ENCODE measurements at places on chromosomes 3 and 15. TPM values are rescaled to one million over a fixed set of nuclear protein-coding genes. Genes with fewer than 3 reads are reported as not detected.

GRCh38 chr3:178297740-178298139, 238.5 kb upstream of the KCNMB2 start:
- no peak for DNase-seq

The CISH gene
- 2.3 TPM for total RNA-seq

DNA sequence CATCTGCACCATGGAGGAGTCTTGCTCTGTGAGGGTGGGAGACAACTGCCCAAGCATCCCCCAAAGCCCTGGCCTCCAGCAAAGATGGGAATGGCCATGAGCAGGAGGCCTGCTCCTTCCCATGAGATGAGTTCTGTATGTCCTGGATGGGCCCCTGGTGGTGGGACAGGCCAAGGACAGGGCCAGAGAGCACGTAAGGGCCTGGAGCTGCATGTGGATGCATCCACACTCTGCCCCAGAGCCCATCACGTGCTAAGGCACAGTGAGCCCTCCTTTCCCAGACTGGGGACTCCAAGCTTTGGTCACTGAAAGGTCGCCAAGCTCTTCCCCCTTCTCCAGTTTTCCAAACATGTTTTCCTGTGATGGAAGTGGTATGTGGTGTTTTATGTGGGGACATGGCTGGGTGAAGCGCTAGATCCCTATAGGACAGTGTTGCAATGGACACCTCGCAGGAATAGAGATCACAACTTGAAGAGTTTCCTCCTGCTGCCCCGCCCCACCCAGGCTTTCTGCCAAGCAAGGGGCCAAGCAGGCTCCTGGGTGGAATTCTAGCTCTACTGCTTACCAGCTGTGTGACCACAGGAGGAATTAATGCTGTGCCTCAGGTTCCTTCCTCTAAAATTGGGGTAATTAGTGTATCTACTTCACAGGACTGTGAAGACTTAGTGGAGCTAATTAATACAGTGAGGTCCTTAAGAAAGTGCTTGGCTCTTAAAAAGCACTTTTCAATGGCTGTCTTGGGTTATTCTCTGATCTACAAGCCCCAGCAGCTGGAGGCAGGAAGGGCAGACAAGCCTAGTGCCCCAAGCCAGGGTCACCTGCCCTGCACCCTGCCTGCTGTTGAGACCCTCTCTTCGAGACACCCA, 106.4 kb upstream of the RPL32 start:
- peak; percentile 74 for DNase-seq

DNA sequence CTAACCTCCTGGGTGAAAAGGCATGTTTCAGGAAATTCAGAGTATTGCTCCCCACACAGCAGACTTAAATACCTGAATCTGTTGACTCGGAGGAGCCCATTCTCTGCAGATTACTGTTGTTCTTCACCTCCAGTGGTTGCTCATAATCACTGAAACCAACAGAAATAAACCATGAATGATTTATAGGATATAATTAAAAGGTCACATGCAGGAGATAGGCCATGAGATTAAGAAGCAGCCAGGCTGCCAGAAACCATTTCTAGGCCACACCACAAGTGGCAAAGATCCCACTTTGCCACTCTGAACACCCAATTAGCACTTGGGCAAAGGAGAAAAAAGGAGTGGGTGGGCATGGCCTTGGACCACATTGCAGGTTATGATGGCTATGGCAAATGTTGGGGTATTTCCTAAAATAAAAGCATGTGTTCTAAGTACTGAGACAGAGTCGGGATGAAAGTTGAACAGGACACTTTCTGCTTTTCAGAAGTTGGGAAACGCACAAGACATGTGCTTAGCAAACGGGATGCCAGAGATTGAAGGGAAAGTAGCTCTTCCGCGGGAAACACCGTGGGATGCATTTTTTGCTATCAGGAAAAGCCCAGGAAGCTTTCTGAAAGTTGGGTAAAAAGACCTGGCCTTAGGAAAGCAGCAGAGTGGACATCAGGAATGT, 1.5 kb downstream of the CDC25A start:
- DNase-seq, result no peak

The RPL14 gene
- total RNA-seq, result 442 TPM

DNA sequence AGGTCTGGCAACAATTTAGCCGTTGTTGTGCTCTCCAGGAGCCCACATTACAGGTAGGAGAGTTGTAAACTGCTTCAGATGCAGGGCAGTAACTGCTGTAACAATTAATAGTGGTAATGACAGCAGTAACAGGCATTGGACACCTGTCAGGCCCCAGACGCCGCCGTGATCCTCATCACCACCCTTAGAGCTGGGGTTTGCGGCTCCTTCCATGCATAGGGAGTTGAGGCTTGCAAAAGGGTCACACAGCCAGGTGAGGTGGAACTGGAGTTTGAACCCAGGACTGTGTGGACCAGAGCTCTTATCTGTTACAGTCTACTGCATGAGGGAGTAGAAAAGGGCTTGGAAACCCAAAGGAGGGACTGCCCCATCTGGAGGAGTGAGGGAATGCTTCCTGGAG, 26.8 kb upstream of the NR2C2 start:
- no peak for DNase-seq

- DNase-seq, result no peak
Observed at GRCh38 chr3:114466816-114467215, 173.0 kb downstream of the TIGIT start.

GRCh38 chr3:105764378-105765307, 104.2 kb downstream of the CBLB start:
- DNase-seq, result no peak

The ADPGK gene
- 48.3 TPM for total RNA-seq

The C2CD4A gene
- total RNA-seq, result not detected

The TGM5 gene
- total RNA-seq, result not detected

The ANKRD34C gene
- total RNA-seq, result not detected

DNA sequence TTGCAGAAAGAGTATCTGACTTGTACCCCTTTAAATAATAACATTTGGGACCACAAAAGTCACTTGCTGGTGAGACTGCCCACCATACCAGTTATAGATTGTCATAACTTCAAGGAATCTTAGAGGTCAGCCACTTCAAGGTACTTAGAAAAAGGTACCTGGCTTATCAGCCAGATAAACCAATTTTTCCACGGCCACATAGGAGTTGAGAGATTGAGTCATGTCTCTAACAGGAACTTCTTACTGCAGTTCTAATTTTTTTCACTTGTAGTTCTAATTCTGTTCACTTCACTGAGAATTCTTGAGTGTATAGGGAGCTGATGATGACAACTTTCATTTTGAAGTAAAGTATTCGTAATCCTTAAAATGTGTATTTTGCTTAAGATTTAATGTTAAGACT, 317.1 kb upstream of the CBLB start:
- no peak for DNase-seq

The UNC13C gene
- total RNA-seq, result 0.04 TPM

The PIERCE2 gene
- 2.1 TPM for total RNA-seq

The TCF12 gene
- 88.9 TPM for total RNA-seq

DNA sequence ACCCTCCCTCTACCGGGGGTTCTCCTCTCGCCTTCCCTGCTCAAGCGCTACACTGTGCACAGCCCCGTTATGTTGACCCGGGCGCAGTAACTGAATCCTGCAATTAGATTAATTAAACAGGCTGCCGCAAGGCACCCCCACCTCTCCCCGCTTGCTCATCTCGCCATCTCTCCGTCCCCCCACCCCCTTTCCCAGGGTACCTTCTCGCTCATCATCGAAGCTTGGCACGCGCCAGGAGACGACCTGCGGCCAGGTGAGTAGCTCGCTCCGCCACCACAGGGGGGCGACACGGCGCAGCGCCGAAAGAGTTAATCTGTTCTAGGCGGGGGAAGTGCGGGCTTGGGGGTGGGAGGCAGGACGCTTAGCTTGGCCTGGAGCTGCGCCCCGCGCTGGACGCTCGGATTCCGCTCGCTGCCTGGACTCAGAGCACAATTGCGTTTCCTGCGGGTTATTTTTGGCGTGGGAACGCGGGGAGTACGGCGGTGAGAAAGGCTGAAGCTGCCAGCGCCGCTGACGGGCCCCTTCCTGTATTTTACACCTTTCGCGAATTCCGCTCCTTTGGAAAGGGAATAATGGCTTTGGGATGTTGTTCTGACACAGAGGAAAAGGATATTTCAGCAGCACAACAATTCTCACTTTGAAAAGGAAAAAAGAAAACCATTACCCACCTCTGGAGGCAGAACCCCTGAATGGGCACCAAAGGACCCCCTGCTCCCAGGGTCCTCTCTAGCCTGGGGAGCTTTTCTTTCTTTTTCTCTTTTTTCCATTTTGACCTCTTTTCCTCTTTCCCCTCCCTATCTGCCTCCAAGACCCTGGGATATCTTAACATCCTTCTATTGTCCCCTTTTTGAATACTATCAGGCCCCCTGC, 1.5 kb downstream of the DLL4 start:
- DNase-seq, result no peak

DNA sequence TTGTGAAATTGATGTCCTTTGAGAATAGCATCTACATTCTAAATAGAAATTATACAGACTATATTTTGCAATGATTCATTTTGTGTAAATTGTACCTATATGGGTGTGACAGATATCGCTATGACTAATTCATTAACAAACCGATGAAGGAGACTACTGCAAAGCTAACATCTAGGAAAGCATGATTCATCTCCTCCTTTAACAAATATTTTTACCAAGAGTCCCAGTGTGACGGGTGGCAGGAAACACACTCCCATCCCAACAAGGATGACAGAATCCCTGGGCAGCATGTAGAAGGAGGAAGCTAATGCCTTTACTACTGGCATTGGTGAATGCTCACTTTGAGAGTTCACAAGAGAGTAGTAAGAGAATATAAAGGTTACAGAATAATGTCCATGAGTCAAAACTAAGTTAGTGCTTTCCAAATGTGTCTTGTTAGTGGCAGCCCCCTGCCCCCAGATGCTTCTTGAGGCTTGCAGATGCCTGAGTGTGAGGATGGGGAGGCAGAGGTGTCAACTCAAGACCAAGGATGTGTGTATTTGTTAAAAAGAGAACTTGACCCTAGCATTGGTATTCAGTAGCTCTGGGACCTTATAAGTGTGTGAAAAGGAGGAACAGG, 180.6 kb downstream of the FMN1 start:
- no peak for DNase-seq

GRCh38 chr3:64915778-64916177, 228.0 kb upstream of the ADAMTS9 start:
- no peak for DNase-seq

The HTR3D gene
- total RNA-seq, result not detected

GRCh38 chr3:144708437-144708836, 736.8 kb downstream of the DIPK2A start:
- DNase-seq, result no peak

DNA sequence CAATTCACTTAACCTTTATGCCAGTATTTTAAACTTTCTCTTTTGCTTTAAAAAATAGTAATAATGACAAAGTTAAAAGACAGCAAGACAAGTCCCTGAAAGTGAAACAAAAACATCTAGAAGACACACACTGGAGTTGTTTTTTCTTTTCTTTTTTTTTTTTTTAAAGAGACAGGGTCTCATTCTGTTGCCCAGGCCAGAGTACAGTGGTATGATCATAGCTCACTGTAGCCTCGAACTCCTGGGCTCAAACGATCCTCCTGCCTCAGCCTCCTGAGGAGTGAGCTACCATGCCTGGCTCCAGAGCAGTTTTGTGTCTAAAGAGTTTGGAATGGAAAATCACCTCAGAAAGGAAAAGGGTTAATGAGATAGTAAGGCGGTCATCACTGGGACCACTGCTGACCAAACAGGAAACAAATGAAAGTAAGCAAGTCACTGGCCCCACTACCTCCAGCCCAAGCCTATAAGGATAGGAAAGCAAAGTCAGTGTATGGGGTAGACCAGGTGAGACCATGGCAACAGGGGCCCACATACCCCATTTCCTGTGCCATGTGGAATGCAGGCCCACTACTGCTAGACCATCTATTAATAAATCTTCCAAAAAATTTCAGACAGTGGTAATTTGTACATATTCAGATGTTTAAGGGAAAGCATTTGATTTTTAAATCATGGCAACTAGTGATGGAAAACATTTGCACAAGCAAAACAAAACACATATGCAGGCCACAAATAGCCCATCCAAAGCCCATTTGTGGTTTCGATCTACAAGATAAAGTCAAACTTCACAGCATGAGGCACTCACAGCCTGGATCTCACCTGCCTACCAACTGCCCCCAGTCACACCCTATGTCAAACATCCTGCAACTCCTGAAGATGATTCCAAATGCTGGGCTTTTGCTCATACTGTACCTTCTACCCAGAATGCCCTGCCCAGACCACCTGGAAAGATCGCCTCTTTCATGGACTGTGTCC, 62.6 kb downstream of the OSBPL10 start:
- no peak for DNase-seq

GRCh38 chr3:69934398-69934797, 65.1 kb upstream of the SAMMSON start:
- DNase-seq, result no peak

The PDHB gene
- total RNA-seq, result 84.2 TPM

GRCh38 chr3:193711964-193712598, 119.1 kb downstream of the OPA1 start:
- no peak for DNase-seq

DNA sequence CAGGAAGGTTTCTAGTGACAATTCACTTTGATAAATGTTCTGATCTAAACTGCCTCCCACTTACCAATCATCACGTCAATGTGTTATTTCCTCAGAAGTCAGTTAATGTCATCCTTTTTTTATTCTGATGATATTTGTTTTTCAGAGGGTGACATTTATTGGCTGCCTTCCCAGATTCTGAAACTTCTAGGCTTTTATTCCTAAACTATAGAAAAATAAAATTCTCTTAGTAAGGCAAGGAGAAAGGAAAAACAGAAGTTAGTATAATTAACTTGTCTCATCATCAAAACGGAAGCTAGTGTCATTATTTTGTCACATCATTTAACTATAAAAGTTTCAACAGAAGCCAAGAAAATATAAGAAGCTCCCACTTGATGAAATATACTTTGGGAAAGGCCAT, 100.0 kb upstream of the C3orf80 start:
- DNase-seq, result no peak

DNA sequence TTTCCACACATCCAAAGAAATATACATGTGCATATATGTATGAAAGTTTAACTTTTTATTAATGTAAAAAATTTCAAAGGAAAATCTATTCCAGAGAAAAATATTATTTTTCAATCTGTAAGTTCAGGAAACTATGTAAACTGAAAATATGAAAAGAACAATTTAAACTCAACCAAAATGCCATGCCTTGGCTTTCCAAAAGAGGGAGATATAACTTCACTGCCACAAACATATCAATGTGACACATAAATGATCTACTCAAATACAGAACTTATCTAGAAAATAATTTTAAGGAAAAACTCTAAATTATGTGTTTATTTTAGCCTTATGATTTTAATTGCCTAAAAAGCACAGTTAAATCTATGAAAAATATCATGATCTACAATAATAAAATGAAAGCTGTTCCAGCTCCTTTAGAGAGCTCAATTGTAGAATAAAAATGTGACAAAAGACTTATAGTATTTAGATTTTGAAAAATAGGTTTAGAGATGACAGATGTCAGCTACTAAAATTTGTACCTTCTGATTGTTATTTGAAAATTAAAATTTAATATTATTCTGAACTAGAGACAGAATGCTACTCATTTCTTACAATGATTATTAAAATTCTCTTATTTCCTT, 94.8 kb downstream of the GBE1 start:
- no peak for DNase-seq
